Activated T-cell treated with anti-CD3 and anti-CD28 coated beads, Interleukin-2, amount 50 U/mL, for 24 hours (primary cell): ENCODE measurements at places on chromosomes 1 and 21.
A peak's percentile ranks its signal among the peaks of the same experiment; 100 is the strongest.

- H3K27me3 ChIP-seq, result no peaks in the 10 kb centered on the region
- H3K4me3 ChIP-seq, result peak within 1 kb of the TSS; percentile 80
- peak within 1 kb of the TSS; percentile 95 for H3K27ac ChIP-seq
- DNase-seq, result peak; percentile 87
- H3K36me3 ChIP-seq, result peaks cover 40% of the 10 kb centered on the region
Observed at GRCh38 chr1:67053785-67054772, at the start of gene SLC35D1. SLC35D1 (minus strand) TSS chr1:67054148; CDS start chr1:67054013, 135 bp downstream.

DNA sequence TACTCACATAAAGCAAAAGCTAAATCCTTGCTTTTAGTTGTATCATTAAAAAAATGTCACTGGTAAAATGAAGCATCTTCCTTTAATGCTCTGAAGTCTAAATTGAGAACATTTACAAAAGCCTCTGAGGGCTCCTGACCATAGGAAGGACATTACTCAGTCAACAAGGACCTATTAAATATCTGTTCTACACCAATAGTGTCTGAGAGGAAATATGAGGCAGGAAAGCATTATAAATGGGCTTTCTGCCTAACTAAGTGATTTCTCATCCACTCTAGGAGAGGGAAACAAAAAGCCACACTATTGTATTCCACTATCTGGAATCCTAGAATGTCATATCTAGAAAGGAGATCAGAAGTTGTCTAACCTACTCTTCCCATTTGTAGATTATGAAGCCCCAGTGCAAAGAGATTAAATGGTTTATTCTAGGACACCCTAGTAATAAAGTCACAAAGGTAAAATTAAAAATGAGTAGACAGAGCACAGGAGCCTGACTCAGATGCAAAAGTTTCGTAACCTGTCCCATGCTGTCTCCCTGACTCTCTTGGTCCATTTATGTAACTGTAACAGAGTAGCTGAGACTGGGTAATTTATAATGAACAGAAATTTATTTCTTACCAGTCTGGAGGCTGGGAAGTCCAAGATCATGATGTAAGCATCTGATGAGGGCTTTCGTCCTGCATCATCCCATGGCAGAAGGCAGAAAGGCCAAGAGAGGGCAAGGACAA lies 17.6 kb downstream of the RGS1 start:
- no peak overlapping the region for H3K27ac ChIP-seq
- H3K27me3 ChIP-seq, result no peaks in the 10 kb centered on the region
- no peaks in the 10 kb centered on the region for H3K36me3 ChIP-seq
- H3K4me1 ChIP-seq, result peaks cover 3% of the 10 kb centered on the region
- no peak overlapping the region for H3K4me3 ChIP-seq

DNA sequence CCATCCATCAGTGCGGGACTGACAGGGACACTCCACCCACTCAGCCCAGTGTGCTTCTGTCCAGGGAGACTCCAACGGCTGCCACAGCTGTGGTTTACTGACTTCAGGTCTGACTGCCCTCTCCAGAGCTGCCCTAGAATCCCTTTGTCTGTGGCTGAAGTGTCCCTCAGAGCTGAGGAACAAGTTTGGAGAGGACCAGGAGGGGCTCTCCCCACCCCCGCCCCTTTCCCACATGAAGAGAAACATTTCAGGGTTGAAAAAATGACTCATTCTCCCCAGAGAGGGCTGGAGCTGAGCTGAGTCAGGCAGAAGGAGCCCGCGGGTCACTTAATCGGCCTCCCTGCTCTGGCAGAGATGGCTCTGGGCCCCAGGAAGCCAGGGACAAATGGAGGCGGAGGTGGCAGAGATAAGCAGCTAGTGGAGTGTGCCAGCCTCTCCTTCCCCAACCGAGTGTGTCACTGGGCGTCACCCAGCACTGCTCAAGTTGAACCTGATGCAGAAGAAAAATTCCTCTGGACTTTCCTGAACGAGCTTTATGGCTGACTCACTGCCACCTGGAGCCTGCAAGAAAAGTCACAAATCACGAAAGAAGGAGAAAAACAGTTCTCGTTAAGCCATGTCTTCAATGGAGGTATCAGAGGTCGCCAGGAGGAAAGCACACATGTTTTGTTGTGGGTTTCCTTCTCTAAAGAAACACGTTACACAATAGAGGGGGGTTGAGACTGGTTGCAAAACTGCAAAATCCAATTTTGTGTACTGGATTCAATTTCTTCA lies 34.3 kb upstream of the ECE1 start:
- peak; percentile 83 for DNase-seq
- H3K4me3 ChIP-seq, result peak overlapping the region; percentile 69
- peaks cover 93% of the 10 kb centered on the region for H3K4me1 ChIP-seq
- no peaks in the 10 kb centered on the region for H3K27me3 ChIP-seq

DNA sequence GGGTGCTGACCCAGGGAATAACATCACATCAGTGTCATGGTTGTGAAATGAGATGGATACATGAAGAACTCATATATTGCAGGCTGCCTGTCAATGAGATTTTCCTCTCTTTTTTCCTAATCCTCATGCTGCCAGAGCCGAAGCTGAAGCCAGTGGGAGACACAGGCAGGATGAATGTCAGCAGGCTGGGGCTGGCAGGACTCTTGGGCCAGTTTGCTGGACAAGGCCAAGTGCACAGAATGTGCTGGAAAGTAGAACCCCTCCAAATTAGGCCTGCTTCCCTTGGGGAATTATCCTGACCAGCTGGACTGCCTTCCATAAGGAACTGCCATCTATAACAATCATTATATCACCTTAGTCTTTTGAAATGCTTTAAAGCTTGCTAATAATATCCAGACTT lies 31.4 kb downstream of the SLC44A3 start:
- H3K27ac ChIP-seq, result no peak overlapping the region
- no peaks in the 10 kb centered on the region for H3K4me1 ChIP-seq
- no peaks in the 10 kb centered on the region for H3K27me3 ChIP-seq
- H3K36me3 ChIP-seq, result no peaks in the 10 kb centered on the region
- DNase-seq, result no peak
- no peak overlapping the region for H3K4me3 ChIP-seq

DNA sequence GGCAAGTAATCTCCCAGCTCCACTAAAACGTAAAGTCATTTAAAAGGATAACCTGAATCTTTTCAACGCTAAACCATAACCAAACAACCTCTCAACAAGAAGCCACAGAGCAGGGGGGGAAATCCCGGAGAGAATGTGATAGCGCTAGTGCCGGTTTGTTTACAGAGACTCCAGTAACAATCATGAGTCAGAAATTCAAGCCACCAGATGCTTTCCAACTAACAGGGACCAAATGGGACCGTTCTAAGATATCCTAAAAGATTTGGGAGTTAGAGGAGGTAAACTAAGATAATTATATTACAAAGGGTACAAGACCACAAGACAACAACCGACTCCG lies 825 bp downstream of the DCAF8 start:
- H3K27me3 ChIP-seq, result no peaks in the 10 kb centered on the region
- H3K4me3 ChIP-seq, result peak overlapping the region; percentile 94
- H3K27ac ChIP-seq, result peak overlapping the region; percentile 99
- DNase-seq, result peak; percentile 68
- peaks cover 49% of the 10 kb centered on the region for H3K36me3 ChIP-seq

DNA sequence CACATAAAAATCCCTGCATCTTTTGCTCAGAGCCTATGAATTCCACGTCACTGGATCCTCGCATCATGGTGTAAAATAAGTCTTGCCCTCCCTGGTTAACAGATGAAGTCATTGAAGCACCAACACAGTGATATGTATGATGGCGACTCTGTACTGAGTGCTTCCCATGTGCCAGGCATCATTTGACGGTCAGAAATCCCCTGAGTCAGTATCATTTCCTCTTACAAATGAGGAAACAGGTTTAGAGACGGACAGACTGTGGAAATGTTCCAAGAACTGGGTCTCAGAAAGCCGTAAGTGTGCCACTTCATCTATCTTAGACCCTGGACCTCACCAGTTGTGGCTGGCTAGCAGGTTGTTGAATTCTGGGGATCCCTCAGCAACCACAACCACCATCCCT lies 5.1 kb upstream of the OLFML2B start:
- no peak for DNase-seq
- H3K36me3 ChIP-seq, result no peaks in the 10 kb centered on the region
- no peak overlapping the region for H3K27ac ChIP-seq
- H3K4me3 ChIP-seq, result no peak overlapping the region

DNA sequence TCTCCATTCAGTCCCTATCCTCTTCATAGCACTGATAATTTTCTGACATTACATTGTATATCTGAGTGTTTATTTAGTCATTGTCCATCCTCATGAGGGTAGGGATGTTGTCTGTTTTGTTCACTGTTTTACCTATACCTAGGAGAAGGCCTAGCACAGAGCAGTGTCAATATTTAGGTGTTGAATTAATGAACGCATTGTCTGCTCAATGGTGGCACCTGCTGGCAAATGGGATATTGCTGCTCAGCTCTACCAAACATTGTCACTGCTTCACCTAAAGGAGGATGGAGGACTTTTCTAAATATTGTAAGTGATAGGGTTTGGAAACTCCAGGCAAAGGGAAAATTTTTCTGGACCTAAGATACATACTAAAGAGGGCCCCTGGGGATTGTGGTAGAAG lies 243.9 kb downstream of the RRAGC start:
- H3K36me3 ChIP-seq, result no peaks in the 10 kb centered on the region
- no peaks in the 10 kb centered on the region for H3K4me1 ChIP-seq
- no peak overlapping the region for H3K4me3 ChIP-seq

GRCh38 chr1:104132382-104132973 lies 382.8 kb downstream of the AMY1C start:
- H3K27me3 ChIP-seq, result no peaks in the 10 kb centered on the region
- no peak overlapping the region for H3K4me3 ChIP-seq
- DNase-seq, result no peak
- no peaks in the 10 kb centered on the region for H3K4me1 ChIP-seq

DNA sequence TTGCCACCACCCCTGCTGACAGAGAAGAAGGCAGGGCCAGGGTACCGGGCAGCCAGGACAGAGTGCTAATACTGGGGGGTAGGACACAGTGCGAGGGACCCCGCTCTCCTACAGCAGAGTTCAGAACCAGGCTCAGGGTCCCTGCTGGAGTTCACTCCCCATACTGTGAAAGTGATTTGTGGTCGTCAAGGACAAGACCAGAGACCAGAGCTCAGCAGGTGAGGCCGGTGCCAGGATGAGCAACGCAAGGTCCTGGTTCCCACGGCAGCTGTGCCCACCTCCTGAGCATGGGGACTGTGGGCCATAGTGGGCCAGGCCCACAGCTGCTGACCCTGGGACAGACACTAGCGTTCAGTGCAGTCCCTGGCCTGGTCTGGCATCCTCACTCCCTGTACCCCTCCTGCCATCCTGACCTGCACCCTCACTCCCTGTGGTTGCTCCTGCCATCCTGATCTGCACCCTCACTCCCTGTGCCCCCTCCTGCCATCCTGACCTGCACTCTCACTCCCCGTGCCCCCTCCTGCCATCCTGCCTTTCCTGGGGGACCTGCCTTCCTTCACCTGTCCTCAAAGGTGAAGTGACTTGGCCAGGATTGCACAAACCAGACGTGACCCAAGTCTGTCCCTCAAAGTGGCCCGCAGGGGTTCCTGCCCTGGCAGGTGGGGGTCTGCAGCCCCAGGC lies 13.8 kb upstream of the PTTG1IP start:
- DNase-seq, result no peak
- peak overlapping the region; percentile 33 for H3K27ac ChIP-seq
- peaks cover 54% of the 10 kb centered on the region for H3K36me3 ChIP-seq
- peaks cover 2% of the 10 kb centered on the region for H3K4me1 ChIP-seq
- H3K4me3 ChIP-seq, result no peak overlapping the region
- no peaks in the 10 kb centered on the region for H3K27me3 ChIP-seq

- H3K4me1 ChIP-seq, result peaks cover 17% of the 10 kb centered on the region
- peak; percentile 58 for DNase-seq
- H3K27ac ChIP-seq, result no peak overlapping the region
- no peak overlapping the region for H3K4me3 ChIP-seq
Observed at GRCh38 chr1:179867493-179868330, 9.9 kb downstream of the TOR1AIP2 start.

DNA sequence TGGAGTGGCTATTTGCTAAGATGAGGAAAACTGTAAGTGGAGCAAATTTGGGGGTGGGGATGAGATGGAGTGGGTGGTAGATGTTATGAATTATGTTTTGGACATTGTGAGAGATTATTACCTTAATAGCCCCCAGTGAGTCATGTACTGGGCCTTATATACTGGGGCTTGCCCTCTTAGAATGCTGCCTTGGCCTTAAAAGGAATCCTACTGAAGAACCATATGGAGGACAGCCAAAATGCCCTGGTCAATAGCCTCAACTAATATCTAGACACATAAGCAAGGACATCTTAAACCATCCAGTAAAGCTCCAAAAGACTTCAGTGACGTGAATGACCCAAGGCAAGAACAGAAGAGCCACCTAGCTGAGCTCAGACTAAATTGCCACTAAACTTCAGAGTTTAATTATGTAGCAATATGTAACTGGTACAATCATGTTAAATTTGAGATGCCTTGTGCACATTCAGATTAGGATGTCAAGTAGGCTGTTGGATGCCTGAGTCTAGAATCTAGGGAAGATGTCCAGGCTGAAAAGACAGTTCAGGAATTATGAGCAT lies 13.9 kb upstream of the IGSF3 start:
- H3K4me3 ChIP-seq, result no peak overlapping the region
- DNase-seq, result no peak
- H3K36me3 ChIP-seq, result no peaks in the 10 kb centered on the region

GRCh38 chr1:115466433-115466832 lies 128.4 kb upstream of the NGF start:
- H3K4me3 ChIP-seq, result no peak overlapping the region
- no peak overlapping the region for H3K27ac ChIP-seq
- H3K36me3 ChIP-seq, result no peaks in the 10 kb centered on the region
- peaks cover 9% of the 10 kb centered on the region for H3K4me1 ChIP-seq
- DNase-seq, result no peak

DNA sequence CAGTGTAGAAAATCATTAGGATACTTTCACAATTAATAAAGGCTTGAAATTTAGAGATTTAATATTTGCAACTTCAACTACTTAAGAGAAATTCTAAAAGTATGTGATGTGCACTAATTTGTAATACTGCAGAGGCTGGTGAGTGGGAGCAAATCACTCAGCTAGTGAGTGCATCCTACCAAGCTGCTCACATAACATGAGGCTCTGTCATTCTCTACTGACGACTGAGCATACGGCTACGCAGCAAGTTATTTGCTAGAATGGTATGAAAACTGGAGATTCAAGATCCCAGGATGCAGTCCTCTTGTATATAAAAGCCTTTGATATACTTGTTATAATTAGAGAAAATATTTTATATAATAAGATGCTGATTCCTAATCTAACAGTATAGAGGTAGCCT lies 90.1 kb downstream of the ATP1B1 start:
- peaks cover 5% of the 10 kb centered on the region for H3K36me3 ChIP-seq
- no peak overlapping the region for H3K27ac ChIP-seq
- no peak overlapping the region for H3K4me3 ChIP-seq
- H3K4me1 ChIP-seq, result no peaks in the 10 kb centered on the region
- no peak for DNase-seq

GRCh38 chr21:16305686-16306085 lies 575.9 kb downstream of the USP25 start:
- no peaks in the 10 kb centered on the region for H3K36me3 ChIP-seq
- no peak for DNase-seq
- H3K27ac ChIP-seq, result no peak overlapping the region
- H3K4me1 ChIP-seq, result peaks cover 7% of the 10 kb centered on the region
- no peak overlapping the region for H3K4me3 ChIP-seq

GRCh38 chr1:200535605-200536004 lies 84.9 kb downstream of the KIF14 start:
- no peak overlapping the region for H3K4me3 ChIP-seq
- H3K4me1 ChIP-seq, result peaks cover 11% of the 10 kb centered on the region
- H3K27ac ChIP-seq, result no peak overlapping the region

GRCh38 chr1:184753117-184753516 lies 1.5 kb downstream of the EDEM3 start:
- H3K4me1 ChIP-seq, result peaks cover 54% of the 10 kb centered on the region
- DNase-seq, result no peak
- H3K36me3 ChIP-seq, result peaks cover 36% of the 10 kb centered on the region
- peaks cover 4% of the 10 kb centered on the region for H3K27me3 ChIP-seq
- H3K27ac ChIP-seq, result peak overlapping the region; percentile 97
- peak overlapping the region; percentile 86 for H3K4me3 ChIP-seq

- no peaks in the 10 kb centered on the region for H3K36me3 ChIP-seq
- H3K4me1 ChIP-seq, result peaks cover 56% of the 10 kb centered on the region
Observed at GRCh38 chr1:160794376-160794775, 1.6 kb upstream of the LY9 start.
